ENCODE measurements at places on chromosomes 5 and 9.

- no peak for DNase-seq
Measured at GRCh38 chr9:130488621-130489330, 44.0 kb downstream of the ASS1 start.

DNA sequence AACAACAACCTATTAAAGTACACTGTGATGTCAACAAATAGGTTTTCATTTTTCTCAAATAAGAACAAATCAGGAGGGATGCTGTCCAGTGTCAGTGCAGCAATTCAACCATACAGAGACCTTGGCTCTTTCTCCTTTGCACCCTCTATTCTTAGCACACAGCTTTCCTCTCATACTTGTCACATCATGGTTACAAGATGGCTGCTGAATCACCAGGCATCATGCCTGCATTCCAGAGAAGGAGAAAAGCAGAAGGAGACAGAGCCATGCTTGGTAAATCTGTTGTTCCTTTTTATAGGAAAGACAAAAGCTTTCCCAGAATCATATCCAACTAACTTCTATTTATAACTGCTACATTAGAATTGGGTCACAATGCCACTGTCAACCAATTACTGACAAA, 124.7 kb upstream of the VLDLR start:
- DNase-seq, result no peak

DNA sequence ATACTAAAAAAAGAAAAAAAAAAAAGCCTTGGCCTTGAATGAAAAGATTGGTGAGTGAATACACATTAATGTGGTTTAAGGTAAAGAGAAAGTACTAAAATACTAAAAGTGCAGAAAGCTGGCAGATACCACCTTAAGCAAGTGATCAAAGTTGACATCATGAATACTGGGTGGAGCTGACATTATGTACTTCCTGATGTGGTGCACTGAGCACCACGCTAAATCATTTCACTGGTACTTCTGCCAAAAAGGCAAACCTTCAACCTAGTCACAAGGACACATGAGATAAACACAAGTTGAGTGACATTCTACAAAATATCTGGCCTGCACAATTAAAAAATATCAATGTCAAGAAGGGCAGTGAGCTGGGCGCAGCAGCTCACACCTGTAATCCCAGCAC, 33.8 kb upstream of the PANK3 start:
- DNase-seq, result no peak

DNA sequence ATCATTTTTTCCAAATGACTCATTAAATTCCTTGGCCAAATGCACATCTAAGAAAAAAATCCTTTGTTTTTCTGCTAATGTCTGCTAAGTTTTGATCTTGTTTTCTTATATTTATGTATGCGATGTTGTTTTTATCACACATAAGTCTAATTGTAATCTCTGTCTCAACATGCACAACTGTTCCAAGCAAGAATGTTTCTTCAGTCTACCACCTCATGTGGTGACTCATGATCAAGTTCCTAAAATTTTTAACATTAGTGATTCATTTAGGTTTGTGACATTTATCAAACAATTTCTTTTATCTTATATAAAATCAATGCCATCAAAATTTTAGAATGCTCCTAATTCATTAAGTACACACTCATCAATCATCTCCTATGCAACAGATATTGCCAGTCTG, 763.9 kb upstream of the FAM174A start:
- no peak for DNase-seq

DNA sequence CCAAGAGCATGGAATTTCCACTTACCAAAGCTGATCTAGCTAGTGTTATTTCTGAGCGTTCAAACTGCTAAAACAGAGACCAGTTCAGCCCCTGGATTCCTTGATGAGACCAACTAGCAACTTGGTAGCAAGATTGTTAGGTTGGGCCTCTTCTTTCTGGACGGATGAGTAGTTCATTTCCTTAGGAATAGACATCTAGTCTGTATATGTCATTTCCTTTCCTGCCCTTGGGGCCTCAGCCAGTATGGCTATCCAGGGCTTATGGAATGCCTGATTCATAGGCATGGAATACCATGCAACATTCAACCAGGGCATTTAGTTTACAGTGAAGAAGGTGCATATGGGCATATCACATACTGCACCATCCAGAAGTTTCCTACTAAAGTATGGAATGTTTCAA, 14.5 kb upstream of the LPAR1 start:
- DNase-seq, result no peak

DNA sequence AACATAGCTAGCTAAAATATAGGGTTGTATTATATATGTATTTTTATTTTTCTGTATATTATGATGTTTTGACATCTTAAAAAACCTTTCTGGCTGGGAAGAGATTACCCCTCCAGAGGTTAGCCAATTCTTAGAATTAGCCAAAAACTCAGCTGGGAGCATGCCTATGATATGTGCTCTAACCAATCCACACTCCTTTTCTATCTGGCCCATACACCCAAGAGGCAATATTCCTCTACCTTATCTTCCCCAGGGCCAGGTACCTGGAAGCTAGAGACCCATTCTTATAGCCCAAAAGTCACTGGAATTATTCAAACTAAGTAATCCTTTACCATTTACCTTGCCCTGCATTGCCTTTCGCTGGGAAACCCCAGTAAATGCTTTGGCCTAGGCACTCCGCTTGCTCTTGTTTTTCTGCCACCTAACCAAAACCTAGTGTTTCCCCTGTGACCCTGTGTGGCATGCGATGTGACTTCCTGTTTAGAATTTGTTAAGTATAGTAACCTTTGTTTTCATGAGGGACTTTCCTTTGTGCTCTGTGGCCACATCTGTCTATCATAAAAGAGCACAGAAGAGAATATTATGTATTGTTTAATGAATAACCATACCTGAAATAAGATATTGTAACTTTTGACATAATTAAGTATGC, 37.4 kb downstream of the CSNK1G3 start:
- DNase-seq, result peak; percentile 27

GRCh38 chr5:132662925-132663770, 5.2 kb downstream of the IL13 start:
- DNase-seq, result no peak

Data from T follicular helper cell (primary cell).